ENCODE measurements at places on chromosomes 6 and 20.

- no peak for DNase-seq
Measured at GRCh38 chr20:21356386-21356785, 40.9 kb downstream of the NKX2-4 start.

GRCh38 chr6:44004625-44005506 lies 122.4 kb downstream of the MRPL14 start:
- DNase-seq = peak; percentile 76

DNA sequence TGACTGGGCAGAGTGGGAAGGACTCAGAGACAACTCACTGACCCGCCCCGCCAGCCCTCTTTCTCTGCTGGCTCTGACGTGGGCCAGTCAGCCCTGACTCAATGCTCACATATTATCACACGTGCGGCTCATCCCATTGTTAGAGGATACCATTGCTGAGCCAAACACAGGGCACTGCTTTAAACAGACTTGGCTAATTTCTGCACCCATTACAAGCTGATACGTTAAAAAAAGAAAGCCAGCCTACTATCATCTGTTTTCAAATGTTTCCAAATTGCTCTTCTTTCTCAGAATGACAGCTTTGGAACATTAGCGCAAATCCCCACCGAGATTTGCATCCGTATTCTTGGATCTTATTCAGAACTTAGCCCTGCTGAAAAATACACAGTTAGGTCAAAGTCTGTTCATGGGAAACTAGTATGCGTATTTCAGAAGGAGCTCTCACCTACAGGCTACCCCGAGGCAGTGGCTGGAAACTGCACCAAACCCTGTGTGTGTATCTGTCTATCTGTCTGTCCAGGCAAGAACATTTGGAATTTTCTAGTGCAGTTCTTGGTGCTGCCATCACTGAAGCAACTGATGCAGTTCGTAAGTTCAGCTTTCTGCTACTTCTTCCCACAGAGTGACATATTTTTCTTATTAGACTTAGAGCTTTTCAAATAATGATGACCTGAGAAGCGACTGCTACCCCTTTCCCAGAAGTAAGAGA lies 32.8 kb downstream of the RAMACL start:
- DNase-seq = peak; percentile 69

DNA sequence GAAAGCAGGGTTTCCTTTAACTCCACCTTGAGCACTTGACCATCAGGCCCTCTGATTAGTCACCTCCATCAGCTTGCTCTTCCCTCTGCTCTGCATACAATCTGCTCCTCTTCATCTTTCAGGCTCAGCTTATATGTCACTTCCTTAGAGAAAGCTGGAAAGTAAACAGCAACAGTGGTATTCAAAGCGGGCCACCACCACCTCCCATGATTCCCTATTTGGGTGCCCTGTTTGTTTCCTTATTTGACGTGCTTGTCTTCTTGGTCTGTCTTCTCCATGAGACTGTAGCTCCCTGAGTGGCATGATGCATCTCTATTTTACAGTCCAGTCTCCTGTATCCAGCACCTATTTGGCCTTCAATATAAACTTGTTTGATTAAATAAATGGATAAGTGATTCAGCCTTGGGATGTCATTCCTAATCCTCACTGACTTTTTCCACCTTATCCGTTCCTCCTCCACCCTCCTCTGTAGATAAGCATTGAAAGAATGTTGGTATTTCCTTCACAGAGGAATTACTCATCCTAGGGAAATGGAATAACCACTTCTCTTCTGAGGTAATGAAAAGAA lies 102.8 kb upstream of the SGK1 start:
- DNase-seq = no peak

GRCh38 chr6:168050881-168051586 lies 28.0 kb downstream of the FRMD1 start:
- DNase-seq = peak; percentile 56

DNA sequence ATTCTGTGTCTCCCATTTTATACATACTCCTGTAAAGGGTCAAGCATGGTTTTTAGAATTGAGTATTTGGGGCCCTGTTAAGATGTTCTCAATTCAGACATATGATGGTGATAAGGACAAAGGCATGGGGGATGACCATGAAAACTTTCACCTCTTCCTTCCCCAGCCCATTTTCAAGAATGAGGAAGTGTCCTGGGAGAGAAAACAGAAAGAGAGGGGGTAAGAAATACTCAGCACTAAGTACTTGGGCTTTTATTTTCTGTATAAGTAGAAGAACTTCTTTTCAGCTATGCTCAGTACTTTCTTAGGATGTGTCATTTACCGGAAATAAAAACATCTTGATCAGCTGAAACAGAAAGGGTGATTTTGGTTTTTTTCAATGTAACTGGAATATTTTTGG lies 10.9 kb upstream of the MBOAT1 start:
- DNase-seq = no peak

DNA sequence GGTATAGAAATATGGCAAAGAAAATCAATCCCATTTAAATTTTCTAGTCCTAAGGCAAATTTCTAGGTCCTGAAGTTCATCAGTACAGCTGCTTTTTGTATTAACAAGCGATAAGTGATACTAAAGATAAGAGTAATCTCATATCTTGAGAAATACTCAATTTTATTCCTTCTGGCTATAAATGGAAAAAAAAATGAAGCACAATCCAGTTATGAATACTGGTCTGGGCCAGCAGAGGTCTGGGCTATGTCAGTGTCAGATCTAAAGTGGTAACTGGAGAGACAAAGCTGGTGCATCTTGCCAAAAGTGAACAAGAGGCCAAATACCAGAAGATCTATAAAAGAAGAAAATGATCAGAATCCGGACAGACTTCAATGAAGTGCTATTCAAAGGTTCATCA lies 126.4 kb downstream of the FUT9 start:
- DNase-seq = no peak

GRCh38 chr20:46990596-46991104 lies 96.0 kb downstream of the EYA2 start:
- no peak for DNase-seq

- no peak for DNase-seq
Measured at GRCh38 chr6:96898241-96898851, 655 bp upstream of the NDUFAF4 start.

DNA sequence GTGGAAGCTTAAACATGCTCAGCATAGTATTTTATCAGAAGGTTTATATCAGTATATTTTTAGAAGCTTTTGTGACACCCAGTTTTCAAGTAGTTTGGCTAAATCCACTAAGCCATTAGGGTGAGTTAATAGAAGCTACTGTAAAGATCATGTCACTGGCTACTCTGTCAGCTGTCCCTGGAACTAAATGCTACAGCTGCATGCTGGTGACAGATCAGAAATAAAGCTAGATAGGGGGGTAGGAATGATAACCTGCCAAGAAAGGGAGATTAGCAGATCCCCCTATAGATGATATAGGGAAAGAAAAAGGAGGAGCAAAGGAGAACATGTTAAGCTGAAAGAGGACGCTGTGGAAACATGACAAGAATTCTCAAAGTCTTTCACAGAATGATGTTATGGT lies 363.2 kb downstream of the QKI start:
- no peak for DNase-seq

- DNase-seq = peak; percentile 61
Measured at GRCh38 chr6:163712981-163713380, 298.5 kb downstream of the QKI start.

DNA sequence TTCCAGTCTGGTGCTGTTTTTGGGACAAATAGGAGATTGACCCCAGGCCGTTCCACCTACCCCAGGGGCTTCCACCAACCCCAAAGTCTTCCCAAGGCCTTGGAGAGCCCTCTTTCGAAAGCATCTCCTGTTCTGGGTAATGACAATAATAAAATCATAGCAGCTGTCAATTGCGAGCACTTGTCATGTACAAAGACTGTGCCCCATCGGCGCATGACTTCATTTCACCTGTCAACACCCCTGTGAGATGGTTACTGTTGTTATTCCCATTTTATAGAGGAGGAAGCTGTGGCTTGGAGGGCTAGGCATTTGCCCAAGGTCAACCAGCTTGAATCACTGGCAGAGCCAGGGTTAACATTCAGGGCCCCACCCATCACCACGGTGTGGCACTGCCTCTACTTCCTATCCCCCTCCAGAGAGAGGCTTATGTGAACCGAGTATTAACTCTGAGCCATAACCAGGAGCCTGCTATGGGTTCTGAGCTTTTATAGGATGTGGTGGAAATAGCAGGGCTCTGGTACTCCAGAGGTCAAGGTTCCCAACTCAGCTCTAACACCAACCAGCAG lies 51.2 kb downstream of the HNF4A start:
- no peak for DNase-seq

- DNase-seq = no peak
Measured at GRCh38 chr20:40278673-40279072, 410.4 kb downstream of the MAFB start.

DNA sequence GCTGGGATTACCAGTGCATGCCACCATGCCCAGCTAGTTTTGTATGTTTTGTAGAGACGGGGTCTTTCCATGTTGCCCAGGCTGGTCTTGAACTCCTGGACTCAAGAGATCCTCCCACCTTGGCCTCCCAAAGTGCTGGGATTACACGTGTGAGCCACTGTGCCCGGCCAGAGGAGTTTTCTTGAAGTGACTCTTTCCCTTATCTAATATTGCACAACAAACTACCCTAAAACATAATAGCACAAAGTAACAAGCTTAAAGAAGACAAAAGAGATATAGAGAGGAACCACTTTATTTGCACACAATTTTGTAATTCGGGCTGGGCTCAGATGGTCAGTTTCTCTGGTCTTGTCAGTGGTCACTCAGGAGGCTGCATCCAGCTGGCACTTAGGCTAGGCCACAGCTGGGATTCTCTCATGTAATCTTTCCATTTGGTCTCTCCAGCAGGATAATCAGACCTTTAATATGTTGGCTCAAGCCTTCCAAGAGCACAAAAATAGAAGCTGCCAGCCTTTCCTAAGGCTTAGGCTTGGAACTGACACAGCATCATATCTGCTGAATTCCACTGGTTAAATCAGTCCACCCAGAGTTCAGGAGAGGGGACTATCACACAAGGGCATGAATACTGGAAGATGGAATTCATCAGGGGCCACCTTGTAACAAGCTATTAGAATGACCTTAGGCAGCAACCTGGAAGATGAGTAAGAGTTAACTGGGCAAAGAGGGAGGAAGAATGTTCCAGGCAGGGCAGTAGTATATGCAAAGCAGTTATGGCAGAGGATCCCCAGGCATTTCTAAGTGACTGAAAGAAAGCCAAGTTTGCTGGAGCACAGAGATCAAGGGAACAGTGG lies 56.7 kb upstream of the PNRC1 start:
- DNase-seq = peak; percentile 66

DNA sequence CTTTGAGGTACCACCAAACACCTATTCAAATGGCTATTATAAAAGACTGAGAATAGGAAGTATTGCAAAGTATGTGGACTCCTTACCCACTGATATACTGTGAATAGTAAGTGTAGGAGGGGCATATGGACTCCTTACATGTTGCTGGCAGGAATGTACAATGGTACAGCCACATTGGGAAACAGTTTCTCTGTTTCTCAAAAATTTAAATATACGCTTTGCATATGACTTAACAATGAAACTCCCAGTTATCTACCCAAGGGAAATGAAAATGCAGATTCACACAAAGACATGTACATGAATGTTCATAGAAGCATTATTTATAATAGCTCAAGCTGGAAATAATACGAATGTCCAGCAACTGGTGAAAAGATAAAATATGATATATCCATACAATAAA lies 5.5 kb upstream of the ENPP1 start:
- no peak for DNase-seq

GRCh38 chr6:111683749-111684267 lies 78.1 kb upstream of the TRAF3IP2 start:
- DNase-seq = no peak

DNA sequence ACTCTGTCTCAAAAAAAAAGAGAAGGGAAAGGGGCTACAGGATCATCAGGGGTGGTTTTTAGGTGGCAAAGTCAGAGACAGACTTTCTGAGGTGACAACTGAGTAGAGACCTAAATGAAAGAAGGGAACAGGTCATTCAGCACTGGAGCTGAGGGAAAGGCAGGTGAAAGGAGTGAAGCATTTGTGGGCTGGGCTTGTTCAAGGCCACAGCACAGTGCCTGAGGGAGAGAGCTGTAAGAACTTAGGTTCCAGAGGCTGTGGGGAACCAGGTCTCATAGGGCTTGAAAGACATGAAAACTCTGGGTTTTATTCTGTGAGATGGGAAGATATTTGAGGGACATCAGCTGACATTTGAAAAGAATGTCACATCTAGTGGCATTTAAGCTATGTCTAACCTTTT lies 20.8 kb downstream of the KATNA1 start:
- DNase-seq = no peak

- DNase-seq = no peak
Measured at GRCh38 chr6:118844915-118845314, 49.0 kb upstream of the ASF1A start.

DNA sequence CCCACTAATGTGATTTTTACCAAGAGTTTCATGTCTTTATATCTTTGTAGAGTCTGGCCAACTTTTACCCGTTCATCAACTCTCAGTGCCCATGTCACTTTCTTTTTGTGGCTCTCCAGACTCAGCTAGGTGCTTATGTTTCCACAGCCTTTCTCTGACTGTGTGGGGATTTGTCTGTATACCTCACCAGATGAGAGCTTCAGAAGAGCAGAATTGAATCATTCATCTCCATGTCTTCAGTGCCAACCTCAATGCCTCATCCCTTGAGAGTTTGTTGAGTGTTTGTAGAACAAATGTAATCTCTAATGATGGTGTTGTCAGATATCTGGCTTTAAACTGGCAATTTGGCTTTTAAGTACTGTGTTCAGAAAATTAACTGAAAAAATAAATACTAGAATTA lies 16.8 kb upstream of the CCN2 start:
- DNase-seq = no peak

DNA sequence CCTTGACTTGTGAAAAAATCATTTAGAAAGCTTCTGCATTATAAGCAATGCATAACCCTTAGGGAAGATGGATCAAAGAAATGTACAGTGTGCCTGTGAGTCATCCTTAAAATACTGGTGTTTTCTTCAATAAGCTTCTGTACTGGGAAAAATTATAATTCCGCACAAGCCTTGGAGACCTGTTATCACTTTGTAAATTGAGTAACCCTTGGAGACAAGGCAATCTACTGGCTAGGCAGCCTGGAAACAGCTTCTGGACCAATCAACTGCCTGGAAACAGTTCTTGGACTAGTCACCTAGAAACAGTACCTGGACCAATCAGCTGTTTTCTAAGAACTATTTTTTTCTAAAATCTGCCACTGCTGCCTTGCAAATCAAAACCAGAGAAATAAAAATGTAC lies 25.8 kb upstream of the RNGTT start:
- no peak for DNase-seq
